Sigmoid colon (tissue), 7 donors: ENCODE measurements at places on chromosomes 1 and 21. TPM values are rescaled to one million over a fixed set of nuclear protein-coding genes. Genes with fewer than 3 reads are reported as not detected.

GRCh38 chr1:203713125-203713524 lies 51.9 kb upstream of the LAX1 start:
- peaks cover 57% of the 10 kb centered on the region for H3K36me3 ChIP-seq
- H3K27me3 ChIP-seq = no peaks in the 10 kb centered on the region
- no peak for DNase-seq
- no peak overlapping the region for H3K4me3 ChIP-seq
- H3K27ac ChIP-seq = no peak overlapping the region

- no peaks in the 10 kb centered on the region for H3K27me3 ChIP-seq
- peak overlapping the region; percentile 41 for H3K4me3 ChIP-seq
- DNase-seq = no peak
- H3K4me1 ChIP-seq = peaks cover 16% of the 10 kb centered on the region
Measured at GRCh38 chr1:54499360-54500106, 48.5 kb upstream of the ACOT11 start.

- DNase-seq = no peak
- peak overlapping the region; percentile 89 for H3K27ac ChIP-seq
- H3K36me3 ChIP-seq = no peaks in the 10 kb centered on the region
- H3K4me1 ChIP-seq = no peaks in the 10 kb centered on the region
- peak overlapping the region; percentile 11 for H3K4me3 ChIP-seq
Measured at GRCh38 chr1:10791105-10791951, 5.1 kb downstream of the CASZ1 start.

- H3K4me3 ChIP-seq = no peak overlapping the region
- no peak overlapping the region for H3K27ac ChIP-seq
- DNase-seq = no peak
- H3K36me3 ChIP-seq = no peaks in the 10 kb centered on the region
Measured at GRCh38 chr1:67724928-67725560, 40.0 kb downstream of the GADD45A start.

DNA sequence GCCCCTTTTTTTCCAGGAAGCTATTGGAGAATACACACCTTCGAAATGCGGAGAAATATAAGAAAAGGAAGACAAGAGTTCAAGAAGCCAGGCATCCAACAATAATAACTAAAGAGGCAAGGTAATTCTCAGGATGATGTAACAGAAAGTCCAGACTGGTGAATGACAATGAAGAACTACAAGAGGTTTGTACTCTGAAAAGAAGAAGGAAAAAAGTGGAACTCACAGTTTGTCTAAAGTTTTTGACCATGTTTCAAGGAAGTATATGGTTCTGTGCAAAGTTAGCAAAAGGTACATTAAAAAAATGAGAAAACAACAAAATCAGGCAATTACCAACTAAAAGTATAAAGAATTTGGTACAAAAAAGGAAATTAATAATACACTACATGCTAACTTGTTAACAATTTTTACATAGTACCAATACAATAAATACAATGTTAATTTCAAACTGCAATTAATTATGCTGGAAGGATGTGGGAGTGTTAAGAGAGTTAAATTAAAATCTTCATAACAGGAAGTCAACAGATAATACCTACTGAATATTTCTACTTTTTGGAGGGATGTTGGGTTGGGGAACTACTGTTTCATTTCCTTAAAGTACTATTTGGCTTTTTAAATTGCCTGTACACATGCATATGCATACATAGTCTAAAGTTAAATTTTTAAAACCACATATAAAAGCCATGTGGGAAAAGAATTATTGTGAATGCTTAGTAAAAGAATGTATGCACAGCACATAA lies 12.9 kb upstream of the CD55 start:
- DNase-seq = no peak
- no peak overlapping the region for H3K4me3 ChIP-seq
- H3K4me1 ChIP-seq = peaks cover 8% of the 10 kb centered on the region
- H3K36me3 ChIP-seq = no peaks in the 10 kb centered on the region
- H3K27me3 ChIP-seq = no peaks in the 10 kb centered on the region

GRCh38 chr1:244801246-244801645 lies 34.2 kb upstream of the COX20 start:
- H3K36me3 ChIP-seq = no peaks in the 10 kb centered on the region
- DNase-seq = no peak
- no peak overlapping the region for H3K4me3 ChIP-seq
- no peak overlapping the region for H3K27ac ChIP-seq
- H3K27me3 ChIP-seq = no peaks in the 10 kb centered on the region
- H3K4me1 ChIP-seq = no peaks in the 10 kb centered on the region

DNA sequence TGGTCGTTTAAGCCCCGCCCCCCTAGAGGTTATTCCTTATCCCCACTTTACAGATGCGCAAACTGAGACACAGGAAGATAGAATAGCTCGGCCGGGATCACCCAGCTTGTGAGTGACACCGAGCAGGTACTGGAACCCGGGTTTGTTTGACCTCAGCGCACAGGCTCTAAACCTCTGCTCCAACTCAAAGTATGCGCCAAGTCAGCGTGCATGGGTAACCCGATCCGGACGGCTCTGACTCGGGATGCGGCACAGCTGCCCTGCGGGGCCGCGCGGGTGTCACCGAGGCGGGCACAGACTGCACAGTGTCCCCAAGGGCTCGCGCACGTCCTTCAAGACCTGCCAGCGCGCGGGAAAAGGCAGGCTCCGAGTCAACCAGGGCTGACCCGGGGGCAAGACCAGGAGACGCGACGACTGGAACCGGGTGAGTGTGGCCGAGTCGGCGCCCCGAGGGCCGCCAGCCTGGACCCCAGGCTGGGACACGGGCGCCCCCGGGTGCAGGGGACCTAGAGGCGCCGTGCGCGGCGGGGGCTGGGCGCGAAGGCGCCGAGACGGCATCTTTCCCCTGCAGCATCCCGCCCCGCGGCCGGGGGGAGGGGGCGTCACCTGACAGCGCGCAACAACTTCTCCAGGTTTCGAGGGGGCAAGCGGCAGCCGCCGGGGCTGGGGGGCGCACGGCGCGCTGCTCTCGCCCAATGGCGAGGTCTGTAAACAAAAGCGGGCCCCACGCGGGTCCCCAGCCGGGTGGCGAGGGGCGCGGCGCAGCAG lies 101.9 kb upstream of the SOD1 start:
- no peak overlapping the region for H3K27ac ChIP-seq
- no peak for DNase-seq
- no peak overlapping the region for H3K4me3 ChIP-seq
- peaks cover 14% of the 10 kb centered on the region for H3K27me3 ChIP-seq

DNA sequence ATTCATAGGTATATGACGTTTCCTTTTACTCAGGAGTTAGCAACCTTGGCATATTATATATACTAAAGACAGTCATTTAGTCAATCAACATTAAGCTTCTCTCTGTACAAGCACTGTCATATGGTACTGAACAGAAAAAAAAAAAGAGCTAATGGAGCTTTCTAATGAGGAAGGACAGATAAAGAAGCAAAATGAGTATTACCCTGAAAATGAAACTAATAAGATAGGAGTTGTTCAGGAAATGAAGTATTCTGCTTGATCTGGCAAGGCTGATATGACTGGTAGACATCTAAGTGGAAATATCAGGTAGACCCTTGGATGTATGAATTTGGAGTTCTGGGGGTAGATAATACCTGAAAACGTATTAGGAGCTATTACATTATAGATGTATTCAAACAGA lies 4.3 kb upstream of the IKBKE start:
- no peaks in the 10 kb centered on the region for H3K4me1 ChIP-seq
- no peak overlapping the region for H3K4me3 ChIP-seq
- no peak overlapping the region for H3K27ac ChIP-seq
- H3K36me3 ChIP-seq = peaks cover 5% of the 10 kb centered on the region
- DNase-seq = no peak

DNA sequence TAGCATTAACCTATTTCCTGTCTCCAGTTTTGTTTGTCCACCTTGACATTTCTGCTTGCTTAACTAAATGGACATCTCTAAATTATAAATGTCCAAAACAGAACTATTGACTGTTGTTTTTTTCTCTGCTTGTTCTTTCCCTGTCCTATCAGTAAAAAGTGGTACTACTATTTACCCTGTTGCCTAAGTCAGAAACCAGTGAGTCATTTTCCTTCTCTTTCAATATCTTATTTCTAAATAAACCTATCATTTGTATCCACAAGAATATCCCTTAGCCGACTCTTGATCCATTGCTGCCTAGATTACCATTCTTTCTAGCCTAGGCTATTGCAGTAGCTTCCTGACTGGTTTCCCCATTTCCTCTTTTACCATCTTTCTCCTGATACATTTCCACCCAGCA lies 22.5 kb downstream of the MIER1 start:
- H3K27ac ChIP-seq = no peak overlapping the region
- H3K36me3 ChIP-seq = no peaks in the 10 kb centered on the region
- no peak for DNase-seq
- no peak overlapping the region for H3K4me3 ChIP-seq
- peaks cover 18% of the 10 kb centered on the region for H3K4me1 ChIP-seq

DNA sequence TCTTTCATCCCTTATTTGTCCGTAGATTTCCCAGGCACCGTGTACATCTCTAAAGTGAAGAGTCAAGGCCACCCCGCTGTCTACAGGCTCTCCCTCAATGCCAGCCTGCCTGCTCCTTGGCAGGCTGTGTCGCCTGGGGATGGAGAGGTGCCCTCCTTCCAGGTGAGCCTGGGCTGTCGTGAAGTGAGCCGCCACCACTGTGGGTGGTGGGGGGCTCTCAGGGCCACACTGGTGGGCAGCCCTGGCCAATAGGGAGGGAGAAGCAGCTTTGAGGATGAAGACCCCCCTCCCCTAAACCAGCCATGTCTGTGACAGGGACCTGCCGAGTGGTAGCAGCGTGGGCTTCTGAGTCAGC lies 46.2 kb downstream of the DISP3 start:
- H3K4me3 ChIP-seq = no peak overlapping the region
- no peak overlapping the region for H3K27ac ChIP-seq
- DNase-seq = peak; percentile 22
- H3K27me3 ChIP-seq = no peaks in the 10 kb centered on the region

DNA sequence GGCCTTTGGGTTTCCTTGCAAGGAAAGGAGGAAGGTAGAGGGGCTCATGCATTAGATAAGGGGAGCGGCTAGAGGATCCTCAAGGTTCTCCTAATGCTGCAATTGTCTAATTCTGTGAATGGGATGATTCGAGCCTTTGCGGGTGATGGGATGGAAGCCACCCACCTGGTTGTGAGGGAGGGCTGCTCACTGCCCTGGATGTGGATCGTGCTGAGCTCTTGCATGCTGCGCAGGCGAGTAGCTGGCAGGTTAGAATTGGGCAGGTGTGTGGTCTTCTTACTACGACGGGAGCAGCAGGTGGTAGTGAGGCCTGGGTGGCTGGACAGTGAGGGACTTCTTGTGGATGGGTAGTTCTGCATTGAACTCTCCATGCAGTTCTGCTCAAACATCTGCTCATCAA lies 21.2 kb downstream of the DDX20 start:
- DNase-seq = no peak
- no peak overlapping the region for H3K27ac ChIP-seq
- H3K4me1 ChIP-seq = no peaks in the 10 kb centered on the region
- no peak overlapping the region for H3K4me3 ChIP-seq
- peaks cover 22% of the 10 kb centered on the region for H3K36me3 ChIP-seq

- H3K4me3 ChIP-seq = no peak overlapping the region
- no peak overlapping the region for H3K27ac ChIP-seq
- H3K27me3 ChIP-seq = no peaks in the 10 kb centered on the region
- H3K4me1 ChIP-seq = peaks cover 9% of the 10 kb centered on the region
- no peaks in the 10 kb centered on the region for H3K36me3 ChIP-seq
Measured at GRCh38 chr21:33375101-33375644, 28.0 kb upstream of the IFNGR2 start.

DNA sequence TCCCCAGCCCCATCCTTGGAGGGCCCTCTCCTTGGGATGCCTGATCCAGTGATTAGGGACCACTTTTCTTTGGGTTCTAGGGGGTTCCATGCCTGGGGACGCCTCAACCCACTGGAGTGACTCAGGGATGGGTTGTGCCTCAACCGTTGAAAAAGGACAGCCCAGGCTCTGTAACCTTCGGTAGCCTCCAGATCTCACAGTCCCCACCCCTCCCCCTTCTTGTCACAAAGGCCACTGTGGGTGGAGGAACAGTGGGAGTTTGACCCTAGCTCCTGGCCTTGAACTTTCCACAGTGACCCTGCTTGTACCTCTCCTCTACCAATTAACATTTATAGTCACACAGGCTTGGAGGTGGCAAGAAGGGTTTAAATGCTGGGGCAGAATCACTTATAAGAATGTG lies 2.6 kb upstream of the RORC start:
- H3K4me3 ChIP-seq = no peak overlapping the region
- peaks cover 22% of the 10 kb centered on the region for H3K4me1 ChIP-seq
- no peak overlapping the region for H3K27ac ChIP-seq
- DNase-seq = no peak

DNA sequence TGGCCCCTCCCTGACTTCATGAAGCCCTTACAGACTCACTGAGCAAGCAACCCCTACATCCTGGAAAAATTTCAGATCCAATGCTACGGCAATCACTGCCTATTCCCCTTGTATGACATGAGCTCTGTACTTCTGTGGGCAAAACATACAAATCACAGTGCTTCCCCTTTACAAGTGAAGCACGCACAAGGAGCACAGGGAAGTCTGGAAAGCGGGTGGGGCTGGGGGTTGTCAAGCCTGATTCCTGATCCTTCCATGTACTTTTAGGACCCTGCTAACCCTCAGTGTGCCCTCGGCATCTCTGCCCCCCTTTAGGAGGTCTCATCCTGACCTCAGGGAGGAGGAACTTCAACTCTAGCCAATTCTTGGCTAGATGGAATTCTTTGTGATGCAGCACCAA lies 405.7 kb upstream of the POU3F1 start:
- H3K4me3 ChIP-seq = no peak overlapping the region
- DNase-seq = no peak
- no peaks in the 10 kb centered on the region for H3K4me1 ChIP-seq

GRCh38 chr1:46081619-46082018 lies 50.8 kb downstream of the PIK3R3 start:
- no peaks in the 10 kb centered on the region for H3K27me3 ChIP-seq
- DNase-seq = no peak
- no peaks in the 10 kb centered on the region for H3K4me1 ChIP-seq
- H3K27ac ChIP-seq = no peak overlapping the region

GRCh38 chr1:107683191-107683657 lies 281.8 kb downstream of the VAV3 start:
- no peak overlapping the region for H3K4me3 ChIP-seq
- H3K4me1 ChIP-seq = peaks cover 57% of the 10 kb centered on the region
- no peaks in the 10 kb centered on the region for H3K27me3 ChIP-seq
- peak overlapping the region; percentile 74 for H3K27ac ChIP-seq

GRCh38 chr1:220529521-220530020 lies 1.6 kb downstream of the MARK1 start:
- H3K4me1 ChIP-seq = peaks cover 20% of the 10 kb centered on the region
- no peaks in the 10 kb centered on the region for H3K27me3 ChIP-seq
- peak overlapping the region; percentile 85 for H3K27ac ChIP-seq
- no peaks in the 10 kb centered on the region for H3K36me3 ChIP-seq

- no peaks in the 10 kb centered on the region for H3K36me3 ChIP-seq
- no peaks in the 10 kb centered on the region for H3K4me1 ChIP-seq
- H3K27me3 ChIP-seq = no peaks in the 10 kb centered on the region
- no peak for DNase-seq
- H3K4me3 ChIP-seq = no peak overlapping the region
Measured at GRCh38 chr1:233442026-233442780, 114.7 kb downstream of the MAP3K21 start.

- no peak overlapping the region for H3K4me3 ChIP-seq
- H3K27me3 ChIP-seq = no peaks in the 10 kb centered on the region
- no peak overlapping the region for H3K27ac ChIP-seq
- no peak for DNase-seq
- no peaks in the 10 kb centered on the region for H3K4me1 ChIP-seq
Measured at GRCh38 chr21:42055425-42055824, 15.7 kb upstream of the UMODL1 start.

PLA2G2C gene
- total RNA-seq = 1.4 TPM

DIO1 gene
- not detected for total RNA-seq

SLC9C2 gene
- total RNA-seq = not detected

SOX13 gene
- 58.4 TPM for total RNA-seq

AADACL4 gene
- not detected for total RNA-seq

RHD gene
- total RNA-seq = not detected

LIN28A gene
- not detected for total RNA-seq

CFAP298 gene
- 14.4 TPM for total RNA-seq

MRPL37 gene
- total RNA-seq = 55.7 TPM

SLAMF6 gene
- total RNA-seq = 1.1 TPM
